Stimulated activated CD8-positive, alpha-beta memory T cell treated with anti-CD3 and anti-CD28 coated beads, Interleukin-4, amount 100 ng/mL, for 24 hours (primary cell): ENCODE measurements at places on chromosomes 12 and 14.

DNA sequence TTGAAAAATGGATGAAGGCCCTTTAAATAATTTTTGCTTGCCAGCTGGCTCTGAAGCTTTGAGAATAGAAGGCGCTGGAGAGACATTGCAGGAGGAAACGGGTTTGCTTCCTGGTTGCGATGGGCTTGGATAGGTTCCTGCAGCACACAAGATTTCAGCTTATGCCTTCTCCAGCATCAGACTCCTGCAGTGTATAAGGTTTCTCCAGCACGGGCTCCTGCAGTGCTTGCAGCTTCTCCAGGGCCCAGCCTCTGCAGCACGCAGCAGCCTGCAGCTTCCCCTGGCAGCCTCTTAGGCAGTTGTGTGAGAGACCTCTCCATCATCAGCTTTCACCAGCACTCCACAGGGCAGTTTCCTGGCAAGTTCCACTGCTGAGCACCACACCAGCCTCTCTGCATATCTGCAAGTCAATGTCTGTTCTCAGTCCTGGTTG lies 78.7 kb upstream of the ZDHHC17 start:
- DNase-seq, result no peak

- no peak for DNase-seq
These were observed 50.2 kb downstream of the TTLL5 start for GRCh38 chr14:75711105-75711795.

- DNase-seq, result no peak
These were observed 1.8 kb downstream of the ALX1 start for GRCh38 chr12:85281636-85282312.

GRCh38 chr12:53320352-53321195 lies 836 bp downstream of the AAAS start:
- DNase-seq, result no peak

- DNase-seq, result no peak
These were observed 473.4 kb upstream of the LMO3 start for GRCh38 chr12:17079251-17079909.

DNA sequence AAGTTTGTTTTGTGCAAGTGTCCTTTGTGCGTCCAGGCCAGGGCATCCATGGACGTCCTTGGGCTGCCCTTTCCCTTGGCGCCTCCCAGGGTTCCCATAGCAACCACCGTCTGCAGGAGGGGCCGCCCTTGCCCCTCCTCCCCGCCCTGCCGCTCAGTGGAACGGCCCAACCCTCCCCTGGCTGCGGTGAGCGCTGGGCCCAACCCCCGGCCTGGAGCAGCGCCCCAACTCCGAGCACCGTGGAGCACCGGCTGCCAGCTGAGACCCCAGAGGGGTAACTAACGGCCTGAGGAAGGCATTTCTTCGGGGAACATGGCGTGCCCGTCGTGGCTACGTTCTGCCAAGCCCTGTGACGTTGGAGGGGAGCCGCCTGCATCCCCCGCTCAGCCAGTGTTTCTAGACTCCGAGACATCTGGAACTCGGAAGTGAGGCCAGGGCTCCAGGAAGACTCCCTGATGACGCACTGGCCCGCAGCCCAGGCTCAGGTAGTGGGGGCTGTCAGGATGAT lies 5.3 kb upstream of the ACACB start:
- DNase-seq, result peak; percentile 27

DNA sequence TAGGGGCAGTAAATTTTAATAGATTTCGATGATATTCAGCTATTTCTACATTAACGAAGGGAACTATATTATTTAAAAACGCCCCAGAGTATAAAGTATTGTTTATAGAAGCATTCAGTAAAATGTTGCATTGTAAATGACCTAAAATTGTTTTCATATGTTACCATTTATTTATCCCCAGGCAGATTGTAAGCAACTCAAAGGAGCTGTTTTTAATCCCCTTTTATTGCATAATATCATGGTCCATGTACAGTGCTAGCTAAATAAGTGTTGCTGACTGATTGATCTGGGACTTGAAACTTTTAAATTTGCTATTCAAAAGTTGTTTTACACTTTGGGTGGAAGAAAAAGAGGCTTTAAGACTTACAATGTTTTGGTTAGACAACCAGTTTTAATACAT lies 199.0 kb upstream of the SLC38A2 start:
- DNase-seq, result no peak

- no peak for DNase-seq
These were observed 8.5 kb upstream of the ARMH4 start for GRCh38 chr14:58160561-58160960.

- no peak for DNase-seq
These were observed 115.2 kb downstream of the SCN8A start for GRCh38 chr12:51706206-51706605.

DNA sequence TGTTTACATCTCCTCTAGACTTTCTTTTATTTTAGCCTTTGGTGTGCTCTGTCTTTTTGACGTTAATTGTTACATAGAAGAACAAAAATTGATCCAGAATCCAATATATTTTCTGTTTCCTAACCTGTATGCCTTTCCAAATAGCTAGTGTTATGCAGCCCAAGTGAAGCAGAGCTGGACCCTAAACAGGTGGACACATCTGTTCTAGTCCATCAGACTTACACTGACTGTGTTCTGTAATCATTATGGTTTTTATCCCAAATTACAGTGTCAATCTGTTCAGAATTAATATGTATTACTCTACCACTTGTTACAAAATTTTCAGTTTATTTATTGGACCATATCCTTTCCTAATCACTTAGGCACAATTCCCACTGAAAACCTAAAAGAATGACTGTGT lies 176.8 kb upstream of the FOXG1 start:
- no peak for DNase-seq

GRCh38 chr12:62191491-62192179 lies 68.6 kb upstream of the USP15 start:
- DNase-seq, result no peak

GRCh38 chr14:24721775-24722174 lies 87.8 kb upstream of the GZMB start:
- no peak for DNase-seq

GRCh38 chr14:100696590-100696989 lies 30.1 kb upstream of the DLK1 start:
- DNase-seq, result no peak

GRCh38 chr12:130714591-130715149 lies 1.4 kb downstream of the RIMBP2 start:
- no peak for DNase-seq

GRCh38 chr12:6367065-6367968 lies 8.0 kb downstream of the SCNN1A start:
- no peak for DNase-seq

DNA sequence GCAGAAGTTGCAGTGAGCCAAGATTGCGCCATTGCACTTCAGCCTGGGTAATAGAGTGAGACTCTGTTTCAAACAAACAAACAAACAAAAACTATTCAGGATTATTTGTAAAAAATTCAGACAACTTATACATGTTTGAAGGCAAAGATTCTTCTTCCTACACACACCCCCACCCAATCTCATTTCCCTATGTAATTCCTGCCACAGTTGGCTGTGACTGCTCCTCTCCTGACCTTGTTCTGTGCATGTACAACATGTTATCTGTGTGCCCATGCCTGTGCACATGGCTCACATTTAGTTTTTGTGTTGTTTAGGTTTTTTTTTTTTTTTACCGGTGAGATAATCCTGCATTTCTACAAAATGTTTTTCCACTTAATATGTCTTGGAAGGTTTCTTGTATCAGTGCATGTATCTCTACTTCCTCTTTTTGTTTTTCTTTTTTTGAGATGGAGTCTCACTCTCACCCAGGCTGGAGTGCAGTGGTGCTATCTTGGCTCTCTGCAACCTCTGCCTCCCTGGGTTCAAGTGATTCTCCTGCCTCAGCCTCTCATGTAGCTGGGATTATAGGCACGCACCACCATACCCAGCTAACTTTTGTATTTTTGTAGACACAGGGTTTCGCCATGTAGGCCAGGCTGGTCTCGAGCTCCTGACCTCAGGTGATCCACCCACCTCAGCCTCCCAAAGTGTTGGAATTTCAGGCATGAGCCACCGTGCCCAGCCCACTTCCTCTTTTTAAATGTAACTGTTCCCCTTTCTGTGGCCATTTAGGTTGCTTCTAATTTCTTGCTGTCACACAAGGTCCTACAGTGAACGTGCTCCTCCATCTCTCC lies 8.7 kb downstream of the CFAP251 start:
- no peak for DNase-seq

DNA sequence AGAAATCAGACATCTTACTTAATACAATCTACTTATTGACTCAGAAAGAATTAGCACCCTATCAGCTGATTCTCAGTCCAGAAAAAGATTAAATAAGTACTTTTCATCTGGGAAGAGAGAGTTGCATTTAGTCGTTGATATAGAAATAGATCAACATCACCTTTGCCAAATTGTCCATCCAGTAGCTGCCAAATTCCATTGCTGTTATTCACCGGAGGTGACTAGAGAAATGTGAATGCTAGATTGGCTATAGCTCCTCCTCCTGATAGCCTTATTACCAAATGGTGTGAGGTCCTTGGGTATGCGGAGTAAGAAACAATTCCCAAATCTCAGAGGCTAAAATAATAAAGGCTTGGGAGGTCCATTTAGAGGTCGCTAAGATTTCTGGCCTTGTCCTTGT lies 723.3 kb upstream of the FLRT2 start:
- no peak for DNase-seq

GRCh38 chr12:3073438-3074250 lies 3.5 kb upstream of the TSPAN9 start:
- peak; percentile 75 for DNase-seq

DNA sequence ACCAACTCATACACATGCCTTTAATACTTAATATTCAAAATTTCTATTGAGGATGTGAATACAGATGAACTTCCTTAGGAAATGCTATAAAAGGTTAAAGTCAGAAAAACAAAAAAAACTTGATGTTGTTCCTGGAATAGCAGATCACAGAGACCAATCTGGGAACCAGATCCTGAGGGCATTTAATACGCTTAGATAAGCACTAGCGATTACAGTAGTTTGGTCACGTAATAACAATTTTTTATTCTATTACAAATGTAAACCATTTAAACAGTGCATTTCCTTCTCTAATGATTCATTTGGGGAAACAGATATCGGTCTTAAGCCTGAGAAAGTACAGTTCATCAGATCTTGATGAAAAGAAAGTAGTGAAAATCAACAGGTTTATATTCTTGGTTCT lies 30.8 kb upstream of the ABCC9 start:
- no peak for DNase-seq

- DNase-seq, result no peak
These were observed 37.1 kb downstream of the P2RX4 start for GRCh38 chr12:121246893-121247557.
